ENCODE measurements at places on chromosomes 5 and 9.

GRCh38 chr5:126481243-126481642, 58.0 kb downstream of the GRAMD2B start:
- no peak for DNase-seq

- DNase-seq, result no peak
Observed at GRCh38 chr5:75568202-75568601, 43.1 kb upstream of the ANKDD1B start.

DNA sequence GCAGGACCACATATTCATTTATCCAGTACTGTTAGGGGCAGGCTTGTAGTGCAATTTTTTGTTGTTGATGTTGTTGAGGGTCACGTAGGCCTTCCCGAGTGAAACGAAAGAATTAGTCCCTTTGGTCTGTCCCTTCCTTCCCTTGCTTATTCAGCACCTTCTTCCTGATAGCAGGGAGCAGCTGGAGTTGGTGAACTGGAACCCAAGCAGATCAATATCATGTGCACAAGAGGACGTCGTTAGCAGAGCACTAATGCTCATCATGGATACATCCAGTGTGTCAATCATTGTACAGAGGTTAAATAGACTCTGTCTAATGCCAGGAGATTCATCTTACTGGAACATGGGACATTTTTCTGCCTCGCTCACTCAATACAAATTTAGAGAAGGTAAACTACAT, 33.0 kb upstream of the MAP1B start:
- no peak for DNase-seq

- no peak for DNase-seq
Observed at GRCh38 chr9:18250053-18250452, 223.9 kb upstream of the ADAMTSL1 start.

DNA sequence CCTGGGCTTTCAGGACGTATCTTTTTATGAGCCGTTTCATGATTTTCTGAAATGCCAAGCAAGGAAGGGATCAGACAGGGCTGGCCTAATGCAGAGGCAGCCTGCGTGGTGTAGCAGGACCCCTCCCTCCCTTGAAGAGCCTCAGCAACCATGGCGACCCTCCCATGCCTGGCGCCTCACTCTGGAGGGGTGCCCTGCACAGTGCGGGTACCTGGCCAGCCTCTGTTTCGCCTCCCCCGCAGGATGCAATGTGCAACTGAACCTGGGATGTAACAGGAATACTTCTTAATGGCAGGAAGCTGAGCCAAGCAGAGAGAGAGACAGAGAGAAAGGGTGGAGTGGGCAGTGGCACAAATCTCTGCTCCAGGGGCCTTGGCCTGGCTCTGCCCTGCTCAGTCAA, 23.3 kb upstream of the SMIM32 start:
- DNase-seq, result no peak

GRCh38 chr5:110903966-110904365, 165.2 kb downstream of the SLC25A46 start:
- no peak for DNase-seq

DNA sequence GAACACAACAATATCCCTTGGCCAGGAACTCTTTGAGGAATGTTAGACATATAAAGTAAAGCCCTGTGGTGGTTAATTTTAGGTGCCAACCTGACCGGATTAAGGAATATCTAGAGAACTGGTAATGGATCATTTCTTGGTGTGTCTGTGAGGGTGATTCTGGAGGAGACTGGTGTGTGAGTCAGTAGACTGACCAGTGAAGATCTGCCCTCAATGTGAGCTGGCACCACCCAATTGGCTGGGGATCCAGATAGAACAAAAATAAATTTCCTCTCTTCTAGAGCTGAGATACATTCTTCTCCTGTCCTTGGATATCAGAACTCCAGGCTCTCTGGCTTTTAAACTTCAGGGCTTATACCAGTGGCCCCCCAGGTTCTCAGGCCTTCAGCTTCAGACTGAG, 56.2 kb upstream of the TNPO1 start:
- DNase-seq, result no peak

DNA sequence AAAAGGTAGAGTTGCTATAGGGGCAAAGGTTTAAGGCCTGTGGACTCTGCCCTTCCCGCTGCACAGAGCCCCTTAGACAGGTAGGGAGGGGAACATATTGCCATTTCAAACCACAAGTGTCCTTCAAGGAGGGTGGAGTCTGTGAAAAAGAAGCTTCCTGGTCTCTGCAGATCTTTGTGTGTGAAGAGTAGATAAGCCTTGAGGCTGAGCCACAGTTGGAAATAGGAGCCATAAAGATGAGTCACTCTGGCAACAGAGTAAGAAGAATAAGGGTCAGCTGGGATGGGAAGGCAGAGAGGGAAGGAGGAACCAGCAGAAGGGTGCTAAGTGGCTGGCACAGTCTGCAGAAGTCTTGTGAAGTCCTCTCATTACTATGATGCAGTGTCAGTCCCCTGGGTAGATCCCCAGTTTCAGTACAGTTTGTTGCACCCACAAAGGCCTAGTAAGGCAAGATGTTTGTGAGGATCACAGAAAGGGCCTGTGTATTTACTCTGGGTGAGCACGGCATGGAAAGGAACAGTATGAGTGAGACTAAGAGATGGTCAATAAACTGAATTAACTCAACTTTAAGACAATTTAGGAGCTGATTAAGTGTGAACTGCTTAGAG, 18.1 kb downstream of the GRXCR2 start:
- no peak for DNase-seq

DNA sequence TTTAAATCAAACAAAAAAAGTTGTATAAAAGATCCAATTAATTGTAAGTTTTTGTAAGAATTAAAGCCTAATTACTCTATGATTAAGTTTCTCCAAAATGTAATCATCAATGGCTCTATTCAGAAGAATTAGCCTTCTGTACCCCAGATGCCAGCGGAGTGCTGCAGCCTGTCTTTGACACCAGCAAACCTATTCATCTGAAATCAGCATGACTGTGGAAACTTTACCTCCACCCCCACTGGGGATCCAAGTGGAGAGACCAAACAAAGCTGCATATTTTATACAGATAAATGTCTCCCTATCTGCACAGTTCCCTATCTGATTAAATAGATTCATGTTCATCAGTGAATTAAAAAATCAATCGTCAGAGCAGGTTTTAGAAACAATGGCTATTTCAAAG, 426.8 kb downstream of the KIAA0825 start:
- DNase-seq, result no peak

- DNase-seq, result no peak
Observed at GRCh38 chr5:91885291-91886265, 502.5 kb upstream of the ARRDC3 start.

GRCh38 chr5:151098768-151099121, 17.9 kb upstream of the TNIP1 start:
- no peak for DNase-seq

- DNase-seq, result no peak
Observed at GRCh38 chr5:149966946-149967345, 6.4 kb downstream of the SLC26A2 start.

GRCh38 chr5:106784846-106785245, 885.9 kb downstream of the EFNA5 start:
- DNase-seq, result no peak

- DNase-seq, result peak; percentile 43
Observed at GRCh38 chr5:1111727-1112289, at the start of gene SLC12A7. Gene SLC12A7, minus strand, starts transcription at chr5:1112063. Its CDS starts 72 bp downstream, at chr5:1111991.

GRCh38 chr9:115004545-115004944, 74.2 kb upstream of the TNFSF8 start:
- no peak for DNase-seq

DNA sequence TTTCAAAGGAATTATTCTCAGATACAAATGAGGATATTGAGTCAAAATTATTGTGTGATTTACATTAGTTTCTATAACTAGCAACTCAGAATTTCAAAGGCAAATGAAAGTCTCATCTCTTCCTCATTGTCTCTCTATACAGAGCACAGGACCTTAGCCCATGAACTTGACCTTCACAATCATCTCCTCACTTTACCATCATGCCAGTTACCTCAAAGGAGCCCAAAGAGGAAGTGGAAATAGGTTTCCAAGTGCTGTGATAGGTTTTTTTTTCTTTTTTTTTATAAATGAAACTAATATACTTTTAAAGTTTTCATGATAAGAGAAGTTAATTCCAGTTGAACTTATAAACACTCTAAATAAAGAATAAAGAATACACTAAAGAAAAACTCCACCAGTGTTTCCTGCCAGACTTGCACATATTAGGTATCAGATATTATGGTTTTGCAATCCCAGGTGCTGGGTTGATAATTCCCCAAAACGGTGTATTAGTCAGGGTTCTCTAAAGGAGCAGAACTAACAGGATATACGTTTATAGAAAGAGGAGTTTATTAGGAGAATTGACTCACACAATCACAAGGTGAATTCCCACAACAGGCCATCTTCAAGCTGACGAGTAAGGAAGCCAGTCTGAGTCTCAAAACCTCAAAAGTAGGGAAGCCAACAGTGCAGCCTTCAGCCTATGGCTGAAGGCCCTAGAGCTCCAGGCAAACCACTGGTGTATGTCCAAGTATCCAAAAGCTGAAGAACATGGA, 50.1 kb upstream of the ADAMTS16 start:
- no peak for DNase-seq

DNA sequence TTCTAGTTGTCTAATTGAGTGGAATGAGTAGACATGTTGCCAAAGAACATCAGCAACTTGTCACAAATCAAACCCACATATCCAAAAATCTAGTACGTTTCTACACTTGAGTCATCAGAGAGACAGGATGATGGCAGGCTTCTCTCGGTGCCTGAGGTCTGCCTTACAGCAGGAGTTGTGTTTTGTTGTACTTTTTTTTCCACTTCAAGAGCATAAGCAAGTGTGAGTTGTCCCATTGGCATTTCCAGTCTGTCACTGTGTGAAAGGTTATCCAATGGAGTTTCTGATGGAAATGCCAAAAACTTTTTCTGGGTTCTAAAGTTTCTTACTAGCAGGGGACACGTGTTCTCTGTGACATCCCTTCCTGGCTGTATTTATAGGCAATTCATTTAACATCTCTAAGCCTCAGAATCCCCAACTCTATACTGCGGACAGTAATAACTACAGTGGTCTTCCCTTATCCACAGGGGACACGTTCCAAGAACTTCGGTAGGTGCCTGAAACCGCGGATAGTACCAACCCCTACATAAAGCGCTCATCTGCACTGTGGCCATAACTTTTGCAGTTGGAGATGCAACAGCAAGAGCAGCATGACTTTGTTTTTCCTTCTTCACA, 246.5 kb downstream of the SYK start:
- DNase-seq, result no peak

DNA sequence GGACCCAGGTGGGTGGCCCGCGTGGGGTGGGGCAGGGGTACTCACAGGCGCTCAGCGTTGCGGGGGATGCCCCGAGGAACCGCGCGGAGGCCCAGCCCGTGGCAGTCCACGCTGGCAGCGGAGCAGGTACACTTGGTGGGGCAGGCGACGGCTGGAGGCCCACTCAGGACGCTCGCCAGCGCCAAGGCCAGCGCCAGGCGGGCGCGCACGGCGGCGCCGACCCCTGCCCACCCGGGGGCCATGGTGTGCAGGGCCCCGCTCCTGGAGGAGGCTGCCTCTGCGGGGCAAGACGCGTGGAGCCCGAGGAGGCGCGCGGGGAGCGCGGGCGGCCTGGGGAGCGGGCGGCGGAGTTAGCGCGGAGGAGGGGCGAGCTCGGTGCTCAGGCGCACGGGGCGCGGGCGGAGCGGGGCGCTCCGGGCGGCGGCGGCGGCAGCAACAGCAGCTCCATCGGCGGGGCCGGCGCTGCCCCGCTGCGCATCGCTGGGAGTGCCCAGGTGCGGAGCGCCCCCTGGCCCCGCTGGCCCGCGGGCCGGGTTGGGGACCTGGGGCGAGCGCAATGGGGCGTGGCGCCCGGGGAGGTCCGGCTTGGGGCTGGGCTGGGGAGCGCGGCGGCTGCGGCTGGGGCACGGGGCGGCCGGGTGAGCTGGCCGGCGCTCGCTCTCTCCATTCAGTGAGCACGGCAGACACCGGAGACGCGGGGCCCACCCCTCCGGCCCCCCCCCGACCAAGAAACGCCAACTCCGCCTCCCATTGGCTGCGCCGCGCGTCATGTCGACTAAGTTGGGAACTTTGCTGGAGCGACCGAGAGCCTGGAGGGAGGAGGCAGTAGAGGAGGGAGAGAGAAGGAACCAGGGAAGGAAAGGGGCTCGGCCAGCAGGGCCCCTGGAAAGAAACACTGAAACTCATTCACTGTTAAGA, at the start of gene SLIT3:
Gene SLIT3 (minus strand): TSS at position 672 of the 918 bp plus-strand sequence. CDS start 430 bp downstream, at position 242.
- no peak for DNase-seq
